ENCODE measurements at places on chromosomes 7 and 10.
A peak's percentile ranks its signal among the peaks of the same experiment; 100 is the strongest.

DNA sequence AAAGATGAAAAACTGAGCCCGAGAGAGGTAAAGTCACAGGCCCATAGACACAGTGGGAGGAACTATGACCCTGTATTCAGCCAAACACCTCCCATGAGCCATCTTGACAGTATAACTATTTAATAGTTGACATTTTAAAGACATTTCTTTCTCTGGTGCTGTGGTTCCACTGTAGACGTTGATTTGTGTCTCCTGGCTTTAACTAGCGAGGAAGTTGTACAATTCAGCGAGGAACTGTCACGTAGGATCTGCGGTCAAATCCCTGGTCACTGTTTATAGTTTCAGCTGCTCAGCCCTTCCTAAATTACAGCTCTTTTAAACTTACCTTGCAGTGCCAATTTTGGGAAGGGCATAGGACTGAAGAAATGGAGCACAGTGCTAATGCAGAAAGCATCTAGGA, 7.1 kb upstream of the CELF2 start:
- DNase-seq = peak; percentile 63

- DNase-seq = no peak
Measured at GRCh38 chr7:81937091-81937490, 167.2 kb upstream of the HGF start.

DNA sequence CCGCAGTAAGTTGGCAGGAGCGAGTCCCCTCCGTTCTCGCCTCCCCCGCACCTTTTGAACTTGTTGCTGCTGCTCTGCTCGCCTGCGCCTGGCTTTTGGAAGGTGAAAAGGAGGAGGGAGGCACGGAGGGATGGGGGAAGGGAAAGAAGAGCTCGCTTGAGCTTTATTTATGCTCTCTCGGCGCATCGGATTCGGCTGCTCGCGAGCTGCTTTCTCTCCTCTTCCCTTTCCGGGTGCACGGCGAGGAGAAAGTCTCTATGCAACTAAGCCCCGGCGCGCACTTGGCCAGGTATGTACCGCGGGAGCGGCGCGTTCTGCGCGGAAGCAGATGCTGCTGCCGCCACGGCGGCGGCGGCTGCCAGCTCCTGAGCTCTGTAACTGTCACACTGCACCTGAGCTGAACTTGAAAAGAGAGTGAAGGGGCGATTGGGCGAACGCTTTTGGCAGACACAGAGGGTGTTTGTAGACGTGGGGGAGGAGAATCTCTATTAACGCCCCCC, 551 bp downstream of the KCND2 start:
- peak; percentile 68 for DNase-seq

GRCh38 chr7:138167869-138168296, 91.6 kb downstream of the AKR1D1 start:
- no peak for DNase-seq

DNA sequence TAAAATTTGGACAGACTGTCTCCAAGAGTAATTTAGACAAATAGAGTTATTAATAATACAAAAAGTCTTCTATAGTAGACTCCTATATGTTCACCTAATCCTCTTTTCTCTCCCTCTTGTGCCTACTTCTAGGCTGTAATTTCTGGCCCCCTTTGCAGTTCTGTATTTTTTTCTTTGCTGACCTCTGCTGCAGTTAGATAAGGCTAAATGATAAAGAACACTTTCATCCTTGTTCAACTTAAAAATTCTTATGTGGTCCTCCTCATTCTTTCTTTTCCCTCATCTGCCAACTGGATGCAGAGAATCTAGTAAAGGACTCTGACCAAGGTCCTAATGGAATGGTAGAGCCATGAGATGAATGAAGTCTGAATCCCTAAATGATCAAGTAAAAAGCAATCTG, 20.1 kb downstream of the GLCCI1 start:
- no peak for DNase-seq

DNA sequence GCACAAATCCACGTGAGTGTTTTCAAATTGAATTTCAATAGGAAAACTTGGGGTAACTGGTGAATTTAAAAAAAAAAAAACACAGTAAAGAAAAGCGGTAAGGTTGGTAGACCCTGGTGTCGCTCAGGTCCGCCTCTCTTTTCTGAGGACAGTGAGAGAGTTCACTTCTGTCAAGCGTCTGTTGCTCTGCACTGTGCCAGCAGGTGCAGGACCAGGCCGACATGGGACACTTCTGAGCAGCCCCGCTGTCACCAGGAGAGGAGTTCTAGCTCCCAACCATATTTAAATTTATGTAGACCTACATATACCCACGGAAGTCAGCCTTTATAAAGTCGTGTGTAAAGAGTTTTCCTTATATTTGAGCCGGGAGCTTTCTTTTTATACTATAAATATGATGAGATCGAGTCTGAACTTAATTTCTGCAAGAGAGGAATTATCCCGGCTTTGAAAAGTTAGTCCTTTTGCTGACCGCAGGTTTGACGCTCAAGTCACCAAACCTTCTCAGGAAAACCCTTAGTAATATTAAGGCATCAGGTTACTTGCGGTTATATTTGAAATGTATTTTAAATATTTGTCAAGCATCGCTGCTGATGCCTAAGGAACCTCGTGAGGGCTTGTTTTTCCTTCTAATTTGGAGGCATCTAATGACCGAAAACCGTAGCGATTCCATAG, 531 bp downstream of the IKZF1 start:
- peak; percentile 10 for DNase-seq

DNA sequence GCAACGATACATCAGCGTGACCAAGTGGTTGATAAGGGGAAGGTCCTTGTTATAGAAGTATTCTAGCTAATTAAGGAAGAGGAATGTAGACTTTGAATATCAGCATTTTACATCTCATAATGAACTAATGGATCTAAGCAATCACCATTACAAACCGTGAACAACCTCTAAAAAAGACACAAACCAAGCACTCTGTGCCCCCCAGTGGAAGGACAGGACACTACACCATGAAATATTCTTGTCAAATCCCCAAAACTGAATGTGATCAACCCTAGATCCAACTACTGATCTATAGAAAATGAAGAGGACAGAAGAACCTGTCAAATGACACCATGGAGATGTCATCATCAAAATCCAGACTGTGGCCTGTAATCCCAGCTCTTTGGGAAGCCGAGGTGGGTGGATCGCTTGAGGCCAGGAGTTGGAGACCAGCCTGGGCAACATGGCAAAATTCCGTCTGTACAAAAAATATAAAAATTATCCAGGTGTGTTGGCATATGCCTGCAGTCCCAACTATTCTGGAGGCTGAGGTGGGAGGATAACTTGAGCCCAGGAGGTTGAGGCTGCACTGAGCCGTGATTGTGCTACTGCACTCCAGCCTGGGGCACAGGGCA, 111.3 kb upstream of the CARD11 start:
- DNase-seq = peak; percentile 45

GRCh38 chr7:10940704-10941355, 32.8 kb upstream of the PHF14 start:
- no peak for DNase-seq

- DNase-seq = no peak
Measured at GRCh38 chr7:53476566-53476965, 441.1 kb downstream of the POM121L12 start.

- DNase-seq = peak; percentile 26
Measured at GRCh38 chr7:156907656-156908055, 14.7 kb upstream of the LMBR1 start.

- peak; percentile 66 for DNase-seq
Measured at GRCh38 chr7:105454095-105454747, 65.5 kb upstream of the SRPK2 start.

GRCh38 chr7:111763221-111763801, 201.0 kb upstream of the IMMP2L start:
- DNase-seq = peak; percentile 67

- DNase-seq = no peak
Measured at GRCh38 chr7:106582365-106582764, 78.6 kb downstream of the CCDC71L start.

DNA sequence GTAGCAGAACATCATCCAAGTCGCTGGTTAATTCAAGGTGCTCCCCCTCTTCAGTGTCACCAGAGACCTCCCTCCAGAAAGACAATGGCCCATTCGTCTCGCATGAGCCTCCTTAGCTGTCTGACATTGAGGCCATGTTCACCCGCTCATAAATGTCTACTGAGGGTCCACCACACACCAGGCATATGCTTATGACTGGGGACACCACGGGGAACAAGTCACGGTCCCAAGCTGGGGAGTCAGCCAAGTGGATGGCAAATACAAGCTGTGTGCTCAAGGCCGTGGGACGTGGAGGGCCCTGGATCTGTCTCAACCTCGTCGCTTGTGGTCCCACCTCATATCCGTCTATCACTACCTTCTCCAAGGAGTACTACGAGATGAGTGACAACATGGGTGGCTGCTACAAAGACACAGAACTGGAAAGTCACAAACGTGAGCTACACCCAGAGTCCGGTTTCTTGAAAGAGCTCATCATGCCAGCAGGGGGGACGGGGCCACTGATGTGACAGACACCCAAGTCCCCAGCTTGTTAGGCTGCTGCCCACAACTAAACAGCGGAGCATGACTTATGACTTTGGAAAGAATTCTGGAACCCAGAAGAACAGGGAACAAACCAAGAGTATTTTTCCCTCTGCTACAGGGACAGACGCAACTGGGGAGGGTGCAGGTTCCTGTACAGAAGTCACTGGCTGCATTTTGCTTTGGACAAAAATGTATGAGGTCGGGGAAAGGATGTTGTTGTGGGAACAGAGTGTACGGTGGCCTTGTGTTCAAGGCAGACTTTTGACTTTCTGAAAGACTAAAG, 189.6 kb downstream of the COBL start:
- no peak for DNase-seq

GRCh38 chr10:48279081-48279751, 4.7 kb upstream of the FRMPD2 start:
- DNase-seq = no peak

- DNase-seq = no peak
Measured at GRCh38 chr7:113582471-113582870, 336.3 kb downstream of the PPP1R3A start.

GRCh38 chr10:49365275-49365674, 30.6 kb downstream of the DRGX start:
- DNase-seq = no peak

DNA sequence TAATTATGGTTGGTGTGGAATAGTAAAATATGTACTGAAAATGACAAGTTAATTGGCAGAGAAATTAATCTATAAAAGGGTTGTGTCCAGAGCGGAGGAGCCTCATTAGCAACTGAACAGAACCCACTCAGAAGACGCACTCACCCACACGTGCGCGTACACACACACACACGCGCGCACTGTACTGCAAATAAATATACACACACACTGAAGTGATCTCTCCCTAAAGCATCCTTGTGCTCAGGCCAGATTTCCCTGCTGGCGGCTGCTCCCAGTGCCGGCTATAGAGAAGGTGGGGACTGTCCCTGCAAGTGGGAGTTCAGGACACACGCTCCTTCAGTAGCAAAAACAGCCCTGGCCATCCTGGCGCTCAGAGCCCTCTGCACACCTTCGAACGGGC, 85.2 kb downstream of the CHST15 start:
- peak; percentile 21 for DNase-seq

- DNase-seq = no peak
Measured at GRCh38 chr7:48876087-48876486, 48.3 kb upstream of the CDC14C start.

- peak; percentile 82 for DNase-seq
Measured at GRCh38 chr10:43304687-43305333, 37.9 kb upstream of the RASGEF1A start.

- DNase-seq = peak; percentile 76
Measured at GRCh38 chr10:48805848-48806247, 121.2 kb downstream of the WDFY4 start.

GRCh38 chr10:70084189-70084588, 31.5 kb downstream of the MACROH2A2 start:
- DNase-seq = no peak

DNA sequence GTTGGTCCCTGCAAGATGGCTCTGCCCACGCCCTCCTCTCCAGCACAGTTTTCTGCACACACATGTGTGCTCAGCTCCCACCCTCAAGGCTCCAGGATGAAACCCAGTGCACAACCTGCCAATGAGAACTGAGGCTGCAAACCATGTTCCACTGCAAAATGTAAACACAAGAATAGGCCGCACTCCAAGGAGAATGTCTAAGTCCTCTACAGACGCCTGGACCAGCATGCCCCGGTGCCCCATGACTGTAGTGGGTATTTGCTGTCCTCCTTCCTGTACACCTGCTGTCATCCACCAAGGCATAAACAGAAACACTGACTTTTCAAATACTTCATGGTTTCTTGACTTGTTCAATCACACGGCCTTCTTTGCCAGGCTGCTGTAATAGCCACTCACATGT, 72.6 kb downstream of the COBL start:
- DNase-seq = no peak

DNA sequence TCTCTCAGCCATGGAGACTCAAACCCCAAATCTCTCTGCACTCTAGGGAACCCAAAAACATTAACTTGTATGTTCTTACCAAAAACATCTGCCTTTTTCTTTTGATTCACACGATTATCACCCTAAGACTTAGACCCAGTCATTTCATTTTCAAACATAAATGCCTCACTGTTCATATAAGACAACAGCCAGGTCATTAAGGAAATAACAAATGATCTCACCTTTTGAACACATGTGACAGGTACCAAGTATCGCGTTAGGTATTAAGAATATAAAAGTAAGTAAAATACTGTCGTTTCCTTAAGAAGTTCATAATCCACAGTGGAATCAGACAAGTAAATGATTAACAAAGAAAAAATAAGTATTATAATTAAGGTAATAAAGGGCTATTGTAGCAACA, 8.8 kb downstream of the TM9SF3 start:
- DNase-seq = no peak

DNA sequence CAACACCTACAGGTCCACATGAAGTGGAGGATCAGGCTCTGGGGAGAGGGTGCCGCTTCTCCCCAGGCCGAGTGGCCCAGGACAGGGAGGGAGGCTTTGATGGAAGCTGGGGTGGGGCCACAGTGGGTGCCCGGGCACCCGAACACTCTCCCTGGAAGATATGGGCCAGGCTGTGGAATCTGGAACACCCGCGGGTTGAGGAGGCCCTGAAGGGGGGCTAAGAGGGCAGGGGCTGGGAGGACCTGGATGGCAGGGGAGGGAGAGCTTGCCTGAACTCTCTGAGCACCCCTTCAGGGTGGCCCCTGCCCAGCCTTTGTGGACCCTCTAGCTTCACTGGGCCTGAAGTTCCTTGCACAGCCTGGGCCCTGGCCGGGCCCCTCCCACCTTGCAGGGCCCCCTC, 4.5 kb upstream of the NKX6-2 start:
- DNase-seq = no peak

DNA sequence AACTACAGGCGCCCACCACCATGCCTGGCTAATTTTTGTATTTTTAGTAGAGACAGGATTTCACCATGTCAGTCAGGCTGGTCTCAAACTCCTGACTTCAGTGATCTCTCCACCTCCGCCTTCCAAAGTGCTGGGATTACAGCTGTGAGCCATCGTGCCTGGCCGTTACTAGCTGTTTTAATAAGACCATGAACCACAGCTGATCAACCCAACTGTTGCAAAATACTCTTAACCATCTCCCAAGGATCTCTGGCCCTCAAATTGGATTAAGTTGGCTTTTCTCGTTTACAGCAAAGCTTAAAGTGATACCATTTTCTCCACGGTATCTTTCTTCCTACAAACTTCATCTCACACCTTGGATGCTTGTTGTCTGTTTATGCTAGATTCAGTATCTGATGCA, 18.3 kb downstream of the ZFAND2A start:
- DNase-seq = no peak

Data from tongue (tissue), 3 donors.